Stimulated activated CD8-positive, alpha-beta memory T cell treated with anti-CD3 and anti-CD28 coated beads, Interleukin-4, amount 100 ng/mL, for 1 hour (primary cell): ENCODE measurements at places on chromosomes 11 and 22.

DNA sequence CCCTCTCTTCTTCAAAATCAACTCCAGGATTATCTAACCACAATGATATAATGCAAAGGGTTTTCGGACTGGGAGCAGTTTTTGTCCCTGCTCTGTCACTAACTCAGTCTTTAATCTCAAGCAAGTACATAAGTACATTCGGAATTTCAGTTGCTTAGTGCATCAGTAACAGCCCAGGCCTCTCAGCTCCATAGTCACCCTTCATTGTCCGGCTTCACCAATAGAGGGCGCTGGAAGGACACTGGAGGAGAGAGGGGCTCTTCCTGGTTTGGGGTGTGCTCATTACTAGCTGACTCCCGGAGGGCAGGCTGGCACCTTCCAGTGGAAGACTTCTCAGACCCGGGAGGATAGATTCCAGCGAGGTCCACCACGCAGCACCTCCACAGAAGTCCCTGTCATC lies 90.4 kb upstream of the PDGFD start:
- DNase-seq = no peak

GRCh38 chr11:47184711-47185304 lies 1.4 kb downstream of the PACSIN3 start:
- DNase-seq = no peak

- DNase-seq = no peak
Observed at GRCh38 chr22:48835857-48836672, 991.6 kb downstream of the BRD1 start.

DNA sequence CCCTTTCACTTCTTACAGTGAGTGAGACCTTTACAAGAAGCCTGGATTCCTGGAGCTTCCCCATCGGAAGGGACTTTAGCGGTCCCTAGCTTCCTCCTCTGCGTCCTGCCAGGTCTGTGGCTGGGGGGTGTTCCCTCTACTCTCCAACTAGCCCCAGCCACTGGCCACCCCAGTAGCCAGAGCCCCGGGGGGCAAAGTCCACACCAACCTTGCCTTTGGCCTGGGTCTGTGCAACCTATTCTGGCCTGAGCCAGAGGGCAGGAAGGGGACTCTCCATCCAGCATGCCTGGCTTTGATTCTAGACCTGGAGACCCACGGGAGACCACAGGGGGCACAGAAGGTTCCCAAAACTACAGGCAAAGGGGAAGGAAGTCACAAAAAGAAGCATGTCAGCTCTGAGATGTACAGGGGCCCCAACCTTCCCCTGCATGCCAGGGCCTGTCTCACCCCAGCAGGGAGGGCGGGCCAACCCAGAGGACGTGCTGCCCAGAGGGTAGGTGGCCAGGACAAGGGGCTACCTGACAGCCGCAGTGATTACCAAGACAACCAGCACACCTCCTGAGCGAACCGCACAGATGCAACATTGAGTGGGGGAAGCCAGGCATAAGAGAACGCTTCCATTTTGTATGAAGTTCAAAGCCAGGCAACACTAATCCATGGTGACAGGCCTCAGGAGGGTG lies 52.4 kb downstream of the DSCAML1 start:
- DNase-seq = no peak

DNA sequence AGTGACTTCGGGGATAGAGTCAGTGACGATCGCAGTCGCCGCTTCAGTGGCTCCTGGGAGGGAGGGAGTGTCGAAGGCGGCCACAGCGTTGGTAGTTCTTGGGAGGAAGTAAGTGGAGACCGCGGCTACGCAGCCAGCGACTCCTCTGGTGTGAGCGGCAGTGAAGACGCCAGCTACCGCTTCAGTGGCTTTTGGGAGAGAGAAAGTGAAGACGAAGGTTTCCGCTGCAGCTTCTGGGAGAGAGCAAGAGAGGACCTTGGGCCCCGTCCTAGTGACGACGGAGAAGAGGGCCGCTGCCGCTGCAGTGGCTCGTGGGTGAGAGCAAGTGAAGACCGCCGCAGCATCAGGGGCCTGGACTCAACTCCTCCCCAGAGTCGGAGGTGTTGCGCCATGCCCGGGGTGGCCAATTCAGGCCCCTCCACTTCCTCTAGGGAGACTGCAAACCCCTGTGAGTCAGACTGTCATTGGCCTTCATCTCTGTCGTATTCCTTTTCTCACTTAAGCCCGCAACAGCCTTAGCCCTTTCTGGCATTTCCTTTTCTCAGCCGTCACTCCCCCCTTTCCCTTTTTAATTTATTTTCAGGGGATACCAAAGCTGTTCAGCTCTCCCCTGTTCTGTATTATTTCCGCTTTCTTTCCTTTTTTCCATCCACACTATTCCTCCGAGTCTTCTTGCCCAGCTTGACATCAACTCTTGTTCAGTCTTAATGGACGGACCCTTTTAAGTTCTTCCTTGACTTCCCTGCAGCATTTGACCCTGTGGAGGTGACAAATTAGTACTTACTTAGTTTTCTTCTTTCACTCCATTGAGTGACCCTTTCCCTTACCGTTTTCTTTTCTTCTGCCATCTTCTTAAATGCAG lies 1.0 kb downstream of the ANKRD42 start:
- peak; percentile 28 for DNase-seq

GRCh38 chr11:60084631-60085273 lies 3.7 kb upstream of the MS4A2 start:
- DNase-seq = no peak

- no peak for DNase-seq
Observed at GRCh38 chr11:78688460-78688859, 113.8 kb upstream of the NARS2 start.

DNA sequence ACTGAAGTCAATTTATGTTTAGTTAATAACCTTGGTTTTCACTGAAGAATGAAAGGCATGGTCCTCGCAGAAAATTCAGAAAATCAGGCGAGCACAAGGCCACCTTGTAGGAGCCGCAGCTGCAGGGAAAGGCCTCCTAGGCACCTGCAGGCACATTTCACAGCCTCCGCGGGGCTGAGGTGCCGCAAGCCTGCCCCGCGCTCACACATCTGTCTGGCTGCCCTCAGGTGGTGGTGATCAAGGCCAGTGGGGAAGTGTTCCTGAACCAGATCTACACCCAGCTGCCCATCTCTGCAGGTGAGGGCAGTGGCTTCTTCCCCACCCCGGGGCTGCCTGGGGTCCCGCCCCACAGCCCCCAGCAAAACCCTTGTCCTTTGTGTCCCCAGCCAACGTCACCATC lies 10.5 kb downstream of the MUC5AC start:
- DNase-seq = no peak

GRCh38 chr11:100705447-100705846 lies 18.4 kb downstream of the ARHGAP42 start:
- no peak for DNase-seq

GRCh38 chr11:93603225-93604007 lies 58.1 kb upstream of the CEP295 start:
- DNase-seq = no peak

DNA sequence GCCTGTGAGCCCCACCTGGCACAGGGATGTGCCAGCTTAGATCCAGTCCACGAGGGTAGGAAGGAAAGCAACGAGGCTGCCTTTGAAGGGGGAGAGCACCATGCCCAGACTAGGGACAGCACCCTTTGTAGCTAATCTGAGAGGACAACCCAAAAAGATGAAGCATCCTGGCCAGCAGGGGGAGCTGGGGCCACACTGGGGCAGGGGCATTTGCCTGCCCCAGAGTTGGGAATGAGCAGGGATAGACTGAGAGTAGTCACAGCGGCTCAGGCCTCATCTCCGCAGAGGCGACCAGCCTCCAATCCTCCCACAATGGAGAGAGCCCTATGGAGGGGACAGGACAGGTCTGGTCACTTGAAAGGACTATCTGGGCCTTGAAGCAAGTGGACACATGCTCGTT lies 16.4 kb downstream of the LMO1 start:
- no peak for DNase-seq

DNA sequence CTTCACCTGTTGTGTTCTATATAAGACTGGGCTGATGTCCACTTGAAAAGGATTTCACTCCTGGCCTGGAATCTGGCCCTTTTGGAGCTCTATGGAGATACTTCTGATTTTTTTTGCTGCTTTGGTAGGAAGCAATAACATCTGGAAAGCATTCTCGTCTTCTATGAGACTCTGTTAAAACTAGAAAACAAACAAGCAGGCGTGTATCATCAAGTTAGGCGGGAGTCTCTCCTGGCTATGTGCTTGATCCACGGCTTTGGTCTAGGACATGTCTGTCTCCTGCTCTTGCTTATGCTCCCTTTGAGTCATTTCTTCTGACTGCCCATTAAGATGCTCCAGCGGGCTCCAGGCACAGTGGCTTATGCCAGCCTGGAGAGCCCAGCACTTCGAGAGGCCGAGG lies 121.4 kb upstream of the TTC12 start:
- DNase-seq = no peak

DNA sequence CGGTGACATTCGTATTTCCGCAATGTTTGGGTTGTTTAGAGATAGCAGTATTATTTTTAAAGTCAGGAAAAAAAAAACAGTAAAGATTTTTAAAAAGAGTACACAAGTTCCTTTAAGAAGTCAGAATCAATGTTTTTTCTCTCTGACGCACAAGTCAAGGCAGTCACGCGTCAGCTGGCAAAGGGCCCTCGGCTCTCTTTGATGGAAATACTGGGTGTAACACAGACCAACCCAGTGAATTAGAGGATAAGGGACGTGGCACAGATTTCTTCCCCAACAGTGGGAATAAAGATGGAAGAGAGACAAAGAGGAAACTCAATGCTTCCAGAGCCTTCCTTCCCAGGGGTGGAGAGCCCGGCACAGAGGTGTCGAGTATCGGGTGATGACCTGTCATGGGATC lies 13.4 kb downstream of the ASCC2 start:
- DNase-seq = no peak

DNA sequence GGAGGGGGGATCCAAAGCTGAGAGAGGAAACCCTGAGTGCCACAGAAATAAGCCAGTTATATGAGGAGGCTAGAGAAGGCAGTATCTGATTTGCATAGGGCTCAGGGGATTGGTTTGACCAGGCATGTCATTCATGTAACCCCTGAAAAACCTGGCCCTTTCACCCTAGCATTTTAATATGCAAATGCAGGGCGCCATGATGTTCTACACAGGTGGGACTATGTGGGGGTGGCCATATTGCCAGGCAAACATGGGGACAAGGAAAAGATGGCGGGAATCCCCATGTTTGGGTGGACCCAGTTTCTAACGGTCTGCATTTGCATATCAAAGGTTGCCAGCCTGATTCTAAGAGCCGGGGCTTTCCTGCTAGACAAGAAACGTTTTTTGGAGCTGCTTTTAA lies 27.2 kb downstream of the CSF2RB start:
- DNase-seq = no peak

DNA sequence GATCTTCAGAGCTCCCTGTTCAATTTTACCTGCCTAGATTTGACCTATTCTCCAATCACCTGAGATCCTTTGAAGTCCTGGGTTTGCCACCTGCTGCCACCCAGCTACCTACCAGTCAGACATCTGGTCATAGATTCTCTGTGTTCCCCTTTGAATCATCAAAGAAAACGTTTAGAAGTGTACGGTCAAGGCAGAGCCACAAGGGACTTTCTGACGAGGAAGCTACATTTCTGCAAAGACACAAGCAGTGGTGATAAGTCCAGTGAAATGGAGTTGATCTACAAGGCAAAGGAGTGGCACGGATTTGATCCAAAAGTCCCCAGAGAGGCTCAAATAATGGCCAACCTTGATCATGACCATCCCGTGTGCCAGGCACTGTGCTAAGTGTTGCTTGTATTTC lies 549.9 kb downstream of the MIAT start:
- no peak for DNase-seq

- no peak for DNase-seq
Observed at GRCh38 chr11:72965672-72966071, 151.5 kb downstream of the ATG16L2 start.

GRCh38 chr11:68904248-68904847 lies 657 bp downstream of the IGHMBP2 start:
- DNase-seq = peak; percentile 1

DNA sequence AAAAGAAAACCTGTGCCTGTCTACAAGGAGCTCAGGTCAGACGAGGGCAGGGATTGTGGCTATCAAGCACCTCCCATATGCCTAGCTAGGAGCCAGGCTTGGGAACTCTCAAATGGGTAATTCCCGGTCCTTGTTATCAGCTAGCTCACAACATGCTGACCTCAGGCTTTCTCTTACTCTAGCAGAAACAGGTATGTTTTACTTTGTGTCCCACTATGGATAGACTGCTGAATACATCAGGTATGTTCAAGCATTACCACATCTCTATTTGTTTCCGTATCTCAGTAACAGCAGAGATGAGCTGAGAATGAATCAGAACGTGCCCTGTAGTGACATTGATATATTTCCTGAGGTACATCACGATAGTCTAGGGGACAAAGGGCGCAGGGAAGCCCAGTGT lies 29.4 kb downstream of the SHISA8 start:
- DNase-seq = no peak

- DNase-seq = no peak
Observed at GRCh38 chr22:26904483-26904882, 247.1 kb downstream of the MIAT start.

- peak; percentile 91 for DNase-seq
Observed at GRCh38 chr22:38872172-38872830, at the start of gene CBX6. Gene CBX6, minus strand, starts transcription at chr22:38872216. Its CDS starts 26 bp downstream, at chr22:38872190.

- DNase-seq = no peak
Observed at GRCh38 chr11:108210441-108210840, 12.0 kb downstream of the NPAT start.

- DNase-seq = no peak
Observed at GRCh38 chr11:46472662-46472994, 81.1 kb upstream of the CHRM4 start.

- no peak for DNase-seq
Observed at GRCh38 chr11:128297805-128298204, 289.6 kb downstream of the ETS1 start.

DNA sequence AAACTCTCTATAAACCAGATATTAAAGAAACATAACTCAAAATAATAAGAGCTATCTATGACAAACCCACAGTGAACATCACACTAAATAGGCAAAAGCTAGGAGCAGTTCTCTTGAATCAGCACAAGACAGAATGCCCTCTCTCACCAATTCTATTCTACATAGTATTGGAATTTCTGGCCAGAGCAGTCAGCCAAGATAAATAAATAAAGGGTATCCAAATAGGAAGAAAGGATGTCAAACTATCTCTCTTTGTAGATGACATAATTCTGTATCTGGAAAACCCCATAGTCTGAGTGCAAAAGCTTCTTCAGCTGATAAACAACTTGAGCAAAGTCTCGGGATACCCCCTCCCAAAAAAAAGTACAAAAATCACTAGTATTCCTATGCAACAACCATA lies 359.8 kb downstream of the LRRC4C start:
- DNase-seq = no peak

DNA sequence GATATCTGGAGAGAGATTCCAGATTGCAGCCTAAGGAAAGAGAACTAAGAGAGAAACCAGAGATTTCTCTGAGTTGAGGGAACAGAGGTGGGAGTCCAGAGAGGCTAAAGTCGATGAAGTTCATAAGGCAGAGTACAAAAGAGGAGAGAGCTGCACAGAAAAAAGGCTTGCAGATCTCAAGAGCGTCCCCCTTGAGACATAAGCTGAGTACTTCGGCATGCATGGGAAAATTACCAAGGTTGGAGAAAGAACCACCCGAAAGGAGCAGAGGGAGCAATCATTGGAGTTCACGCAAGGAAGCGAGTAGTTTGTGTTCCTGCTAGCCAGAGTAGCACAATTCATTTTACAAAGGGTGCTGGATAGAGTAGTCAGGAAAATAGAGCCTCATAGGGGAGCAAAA lies 293.5 kb downstream of the TMEM135 start:
- DNase-seq = no peak

- DNase-seq = no peak
Observed at GRCh38 chr11:86155200-86155844, 86.4 kb upstream of the PICALM start.

GRCh38 chr11:6397156-6397555 lies 6.9 kb downstream of the SMPD1 start:
- DNase-seq = no peak

- no peak for DNase-seq
Observed at GRCh38 chr11:70712471-70712870, 314.1 kb downstream of the CTTN start.

- no peak for DNase-seq
Observed at GRCh38 chr11:95760941-95761340, 28.6 kb downstream of the FAM76B start.
